ENCODE measurements at places on chromosomes 11 and 22.

GRCh38 chr11:103768816-103769215 is 267.6 kb upstream of the DDI1 start:
- no peak for DNase-seq

DNA sequence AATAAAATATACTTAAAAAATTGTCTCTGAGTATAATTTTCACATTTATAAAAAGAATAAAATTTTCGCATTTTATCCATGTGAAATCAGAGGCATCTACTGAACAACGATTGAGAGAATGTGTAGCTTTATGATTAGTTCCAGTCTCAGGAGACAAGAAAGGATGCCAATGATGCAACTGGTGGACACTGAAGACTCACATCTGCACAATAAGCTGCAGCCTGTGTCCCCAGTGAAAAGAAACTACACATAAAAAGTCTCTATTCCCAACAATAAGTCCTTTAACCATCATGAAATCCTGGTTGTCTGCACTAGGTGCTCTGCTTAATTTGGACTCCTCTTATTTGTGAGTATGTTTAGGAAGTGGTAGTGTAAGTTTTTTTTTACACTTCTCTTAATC is 22.0 kb downstream of the OR5AS1 start:
- no peak for DNase-seq

DNA sequence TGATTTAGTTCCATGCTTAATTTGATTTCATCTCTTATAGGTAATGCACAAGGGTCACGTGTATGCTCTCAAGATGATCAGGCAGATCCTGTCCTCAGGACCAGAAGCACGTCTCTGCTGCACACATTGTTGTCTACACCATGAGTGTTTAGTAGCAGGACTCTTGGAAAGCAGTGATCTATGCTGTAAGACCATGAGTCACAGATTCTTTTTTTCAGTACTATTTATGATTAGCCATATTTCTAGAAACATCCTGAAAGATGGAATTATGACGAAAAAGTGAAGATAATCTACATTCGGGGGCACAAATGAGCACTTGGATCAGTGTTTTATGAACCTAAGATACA is 29.6 kb downstream of the ZBED4 start:
- DNase-seq: no peak

DNA sequence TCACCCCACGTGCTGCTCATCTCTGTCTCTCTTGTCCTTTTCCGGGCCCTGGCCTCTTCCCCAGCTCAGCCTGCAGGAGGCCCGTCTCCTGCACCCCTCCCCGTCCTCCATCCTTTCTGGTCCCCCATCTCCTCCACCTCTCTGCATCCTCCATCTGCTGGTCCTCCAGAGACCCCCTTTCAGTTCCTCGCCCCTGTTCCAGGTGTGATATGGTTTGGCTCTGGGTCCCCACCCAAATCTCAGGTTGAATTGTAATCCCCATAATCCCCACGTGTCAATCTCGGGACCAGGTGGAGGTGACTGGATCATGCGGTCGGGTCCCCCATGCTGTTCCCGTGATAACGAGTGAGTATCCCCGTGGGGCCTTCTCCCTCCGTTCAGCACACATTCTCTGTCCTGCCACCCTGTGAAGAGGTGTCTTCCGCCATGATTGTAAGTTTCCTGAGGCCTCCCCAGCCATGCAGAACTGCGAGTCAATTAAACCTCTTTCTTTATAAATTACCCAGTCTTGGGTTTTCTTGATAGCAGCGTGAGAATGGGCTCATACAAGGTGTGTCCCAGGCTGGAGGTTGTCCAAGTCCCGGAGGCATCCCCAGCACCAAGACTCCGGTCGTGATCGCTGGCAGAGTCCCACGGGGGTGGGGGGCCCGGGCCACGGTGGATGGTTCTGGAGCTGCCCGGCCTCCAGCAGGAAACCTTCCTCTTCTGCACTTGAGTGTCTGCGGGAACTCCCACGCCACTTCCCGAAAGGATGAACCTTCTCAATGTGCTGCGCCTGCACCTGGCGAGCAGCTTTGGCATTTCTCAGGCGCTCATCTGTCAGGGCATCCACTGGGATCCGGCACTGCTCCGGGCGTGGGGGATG is 29.0 kb upstream of the TOLLIP start:
- DNase-seq: no peak

DNA sequence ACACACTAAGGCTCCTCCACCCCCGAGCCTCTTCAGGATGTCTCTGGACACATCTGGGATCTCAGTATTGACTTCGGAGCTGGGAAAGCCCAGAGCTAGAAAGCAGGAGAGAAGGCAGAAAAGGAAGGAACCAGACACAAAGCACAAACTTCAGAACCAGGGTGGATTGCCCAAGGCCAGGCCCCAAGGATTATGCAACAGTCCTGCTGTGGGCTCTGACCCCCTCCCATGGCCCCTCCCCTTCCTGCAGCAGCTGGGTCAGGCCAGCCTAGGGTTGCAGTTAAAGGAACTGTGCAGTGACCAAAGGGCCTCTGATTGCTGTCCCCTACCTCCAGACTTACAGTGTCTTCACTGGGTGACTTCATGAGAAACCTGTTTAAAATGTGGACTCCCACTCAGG is 5.3 kb downstream of the KCNE3 start:
- no peak for DNase-seq

DNA sequence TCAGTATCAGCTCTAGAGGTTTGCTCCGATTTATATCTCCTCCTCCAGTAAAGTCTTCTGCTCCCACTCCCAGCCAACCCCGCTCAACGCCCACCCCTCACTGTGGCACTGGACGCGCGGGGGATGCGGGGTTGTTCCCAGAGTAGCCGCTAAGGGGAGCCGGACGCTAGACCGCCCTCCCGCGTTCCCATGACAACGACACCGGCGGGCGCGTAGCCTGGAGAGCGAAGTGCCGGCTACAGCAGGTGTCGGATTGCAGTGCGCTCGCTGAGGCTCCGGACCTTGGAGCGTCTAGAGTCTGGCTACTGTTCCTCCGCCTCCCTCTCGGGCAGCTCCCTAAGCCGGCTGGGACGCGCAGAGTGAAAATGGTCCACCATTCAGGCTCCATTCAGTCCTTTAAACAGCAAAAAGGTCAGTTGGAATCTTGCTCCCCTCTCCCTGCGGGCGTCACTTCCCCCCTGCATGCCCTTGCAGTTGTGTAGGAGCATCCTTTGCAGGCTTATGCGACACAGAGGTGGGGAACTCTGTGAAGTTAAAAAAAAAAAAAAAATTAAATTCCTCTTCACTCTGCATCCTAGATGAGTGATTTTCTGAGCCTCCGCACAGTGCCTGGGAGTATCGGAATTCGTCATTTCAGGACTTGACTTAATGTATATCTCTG is at the start of gene ANO3:
Gene ANO3 (plus strand): TSS at position 220 of the 661 bp plus-strand sequence. CDS start 146 bp downstream, at position 366.
- peak; percentile 91 for DNase-seq

DNA sequence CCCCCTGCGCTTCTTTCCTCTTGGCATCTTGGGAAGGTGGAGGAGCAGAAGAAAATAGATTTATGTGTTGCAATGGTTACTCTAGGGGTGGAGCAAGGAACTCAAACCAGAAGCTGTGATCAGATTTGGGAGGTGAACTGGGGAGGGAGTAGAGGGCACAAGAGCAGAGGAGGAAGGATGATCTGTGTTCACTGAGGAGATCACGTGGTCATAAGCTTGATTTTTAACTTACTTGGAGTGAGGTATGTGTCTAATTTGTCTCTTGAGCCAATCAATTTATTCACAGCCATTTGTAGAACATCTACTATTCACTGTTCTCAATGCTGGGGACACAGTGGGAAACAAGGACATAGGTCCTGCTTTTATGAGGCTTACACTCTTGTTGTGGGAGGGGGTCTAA is 24.8 kb upstream of the CD82 start:
- DNase-seq: no peak

- no peak for DNase-seq
These were observed 17.3 kb upstream of the CRKL start for GRCh38 chr22:20899827-20900423.

DNA sequence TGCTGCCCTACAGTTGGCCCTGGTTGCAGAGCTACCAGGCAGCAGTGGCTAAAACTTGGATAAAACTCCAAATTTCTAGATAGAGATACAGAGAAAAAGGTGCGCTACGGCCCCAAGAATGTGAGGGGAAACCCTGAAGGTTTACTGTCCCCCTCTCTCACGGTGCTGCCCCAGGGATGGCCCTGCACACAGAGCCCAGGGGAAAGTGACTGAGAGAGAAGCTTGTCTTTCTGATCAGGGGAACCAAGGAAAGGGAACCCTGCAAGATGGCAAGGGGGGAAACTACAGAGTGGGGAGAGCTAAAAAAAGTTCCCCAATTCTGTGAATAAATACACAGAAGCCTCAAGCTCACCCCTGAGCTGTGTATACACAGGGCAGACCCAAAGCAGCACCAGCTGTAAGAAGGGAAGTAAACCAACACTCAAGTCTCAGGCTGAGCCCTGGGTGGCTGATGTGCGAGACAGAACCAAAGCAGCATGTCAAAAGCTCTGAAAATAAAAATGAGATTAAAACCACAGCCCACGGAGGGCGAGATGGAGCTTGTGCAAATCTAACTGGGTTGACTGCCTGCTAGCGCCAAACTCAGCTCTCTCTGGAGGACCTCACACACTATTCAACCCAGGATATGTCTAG is 22.1 kb downstream of the GNB1L start:
- DNase-seq: no peak

DNA sequence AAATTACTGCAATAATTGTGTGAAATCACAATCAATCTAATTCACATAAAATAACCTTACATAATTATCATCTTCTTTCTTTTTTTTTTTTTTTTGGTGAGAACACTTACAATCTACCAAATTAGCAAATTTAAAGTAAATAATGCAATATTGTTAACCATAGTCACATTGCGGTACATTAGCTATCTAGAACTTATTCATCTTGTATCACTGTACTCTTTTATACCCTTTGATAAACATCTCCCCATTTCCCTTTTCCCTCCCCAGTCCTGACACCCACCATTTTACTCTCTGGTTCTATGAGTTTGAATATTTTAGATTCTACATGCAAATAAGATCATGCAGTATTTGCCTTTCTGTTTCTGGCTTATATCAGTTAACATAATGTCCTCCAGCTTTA is 24.0 kb upstream of the PRAME start:
- no peak for DNase-seq

DNA sequence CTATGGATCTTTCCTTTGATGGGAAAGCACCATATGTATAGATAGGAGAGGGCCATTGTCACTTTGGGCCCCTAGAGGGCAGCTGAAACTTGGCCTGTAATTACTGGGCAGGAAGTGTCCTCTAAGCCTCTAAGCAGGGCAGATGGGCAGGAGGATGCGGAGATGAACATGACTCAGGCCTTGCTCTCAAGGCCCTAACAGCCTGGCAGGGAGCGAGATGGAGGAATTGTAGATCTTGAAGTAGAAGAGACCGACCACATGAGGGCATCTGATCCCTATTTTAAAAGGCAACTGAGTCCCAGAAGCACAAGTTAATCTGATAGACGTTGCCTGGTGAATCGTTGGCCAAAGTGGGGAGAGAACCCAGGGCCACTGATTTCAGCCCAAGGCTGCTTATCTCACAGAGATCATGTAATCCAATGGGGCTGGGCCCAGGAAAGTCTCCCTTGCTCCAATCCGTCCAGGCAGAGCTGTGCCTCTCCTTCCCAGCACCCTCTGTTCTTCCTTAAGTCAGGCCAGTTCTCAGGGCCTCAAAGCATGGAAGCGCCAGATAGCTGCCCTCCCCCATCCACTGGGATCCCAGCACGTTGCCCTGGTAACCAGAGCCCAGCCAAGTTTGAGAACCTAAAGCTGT is 2.5 kb upstream of the SEPTIN3 start:
- DNase-seq: no peak

DNA sequence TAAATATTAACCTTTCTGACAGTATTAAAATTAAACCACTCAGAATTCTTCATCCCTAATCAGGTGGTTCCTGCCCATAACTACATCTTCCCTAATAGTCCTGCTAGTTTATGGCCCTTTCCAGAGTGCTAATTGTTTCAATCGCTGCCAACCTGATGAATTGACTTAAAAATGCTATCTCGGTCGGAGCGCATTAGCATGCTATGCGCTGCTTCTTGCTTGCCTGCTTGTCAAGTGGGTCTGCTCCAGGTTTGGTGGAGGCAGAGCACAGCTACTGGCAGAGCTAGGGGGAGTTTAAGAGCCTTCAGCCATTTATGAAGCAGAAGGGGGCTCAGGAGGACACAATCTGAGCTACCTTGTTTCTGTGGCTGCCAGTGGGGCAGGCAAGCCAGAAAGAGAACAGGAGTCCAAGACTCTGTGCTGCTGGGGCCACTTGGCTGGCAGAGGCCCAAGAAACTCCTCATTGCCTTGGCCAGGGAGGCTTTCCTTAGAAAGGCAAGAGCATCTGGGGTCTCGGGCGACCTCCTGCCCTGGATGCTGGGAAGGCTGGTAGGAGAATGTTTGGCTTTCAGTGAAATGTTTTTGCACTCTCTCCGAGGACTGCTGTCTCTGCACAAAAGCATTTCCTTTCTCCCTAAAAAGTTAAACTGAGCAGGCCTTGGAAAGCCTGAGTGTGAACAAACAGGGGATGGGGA is 62.1 kb upstream of the PHOX2A start:
- DNase-seq: no peak

- DNase-seq: no peak
These were observed 93.9 kb downstream of the C11orf91 start for GRCh38 chr11:33606762-33607161.

GRCh38 chr11:46386674-46387073 is 4.9 kb downstream of the CHRM4 start:
- no peak for DNase-seq

DNA sequence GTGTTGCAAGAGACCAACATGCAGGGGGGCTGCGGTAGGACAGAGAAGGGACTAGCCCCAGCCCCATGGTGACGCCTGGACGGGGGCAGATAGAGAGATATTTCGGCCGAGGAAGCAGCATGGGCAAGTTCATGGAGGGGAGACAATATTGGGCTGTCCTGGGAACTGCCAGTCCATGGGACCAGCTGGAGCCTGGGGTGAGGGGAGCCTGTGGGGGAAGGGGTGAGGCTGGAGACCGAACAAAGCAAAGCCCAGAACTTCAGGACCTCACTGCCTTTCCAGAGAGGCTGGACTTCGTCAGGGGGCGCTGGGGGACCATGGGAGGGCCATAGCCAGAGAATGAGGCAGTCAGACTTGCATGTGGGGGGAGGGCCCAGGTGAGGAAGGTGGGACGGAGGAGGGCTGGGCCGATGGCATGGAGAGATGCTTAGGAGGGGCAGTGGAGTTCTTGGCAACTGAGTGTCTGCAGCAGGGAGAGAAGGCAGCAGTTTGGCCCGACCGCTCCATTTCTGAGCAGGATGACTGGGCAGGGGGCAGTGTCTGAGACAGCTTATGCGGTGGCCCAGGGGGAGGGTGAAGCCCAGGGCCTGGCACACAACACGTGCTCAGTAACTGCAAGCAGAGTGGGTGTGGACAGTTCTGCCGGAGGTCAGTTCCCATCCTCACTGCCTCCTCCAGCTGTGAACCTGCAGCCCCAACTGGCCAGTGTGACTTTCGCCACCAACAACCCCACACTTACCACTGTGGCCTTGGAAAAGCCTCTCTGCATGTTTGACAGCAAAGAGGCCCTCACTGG is 712 bp downstream of the UPK3A start:
- DNase-seq: no peak

DNA sequence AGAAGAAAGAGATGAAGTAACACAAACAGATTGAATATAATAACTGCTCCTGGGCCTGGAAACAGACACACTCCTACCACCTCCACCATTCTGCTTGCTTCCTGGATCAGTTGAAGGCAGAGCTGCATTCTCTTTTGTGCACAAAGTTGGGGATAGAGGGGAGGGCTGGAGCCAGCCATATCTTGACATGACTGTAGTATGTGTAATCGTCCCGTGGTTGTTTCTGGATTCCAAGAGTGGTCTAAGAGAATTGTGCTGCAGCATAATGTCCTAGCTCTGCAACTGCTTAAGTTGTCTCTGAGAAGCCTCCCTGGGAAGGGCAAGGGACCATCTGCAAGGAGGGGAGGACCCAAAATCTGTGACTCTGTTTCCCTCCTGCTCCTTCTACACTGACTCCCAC is 3.2 kb downstream of the CRY2 start:
- DNase-seq: no peak

- no peak for DNase-seq
These were observed 72.7 kb downstream of the BRD1 start for GRCh38 chr22:49754696-49755630.

Data from renal pelvis (tissue), 12 donors.